ENCODE measurements at places on chromosomes 7 and 10. TPM values are rescaled to one million over a fixed set of nuclear protein-coding genes. Genes with fewer than 3 reads are reported as not detected.

DNA sequence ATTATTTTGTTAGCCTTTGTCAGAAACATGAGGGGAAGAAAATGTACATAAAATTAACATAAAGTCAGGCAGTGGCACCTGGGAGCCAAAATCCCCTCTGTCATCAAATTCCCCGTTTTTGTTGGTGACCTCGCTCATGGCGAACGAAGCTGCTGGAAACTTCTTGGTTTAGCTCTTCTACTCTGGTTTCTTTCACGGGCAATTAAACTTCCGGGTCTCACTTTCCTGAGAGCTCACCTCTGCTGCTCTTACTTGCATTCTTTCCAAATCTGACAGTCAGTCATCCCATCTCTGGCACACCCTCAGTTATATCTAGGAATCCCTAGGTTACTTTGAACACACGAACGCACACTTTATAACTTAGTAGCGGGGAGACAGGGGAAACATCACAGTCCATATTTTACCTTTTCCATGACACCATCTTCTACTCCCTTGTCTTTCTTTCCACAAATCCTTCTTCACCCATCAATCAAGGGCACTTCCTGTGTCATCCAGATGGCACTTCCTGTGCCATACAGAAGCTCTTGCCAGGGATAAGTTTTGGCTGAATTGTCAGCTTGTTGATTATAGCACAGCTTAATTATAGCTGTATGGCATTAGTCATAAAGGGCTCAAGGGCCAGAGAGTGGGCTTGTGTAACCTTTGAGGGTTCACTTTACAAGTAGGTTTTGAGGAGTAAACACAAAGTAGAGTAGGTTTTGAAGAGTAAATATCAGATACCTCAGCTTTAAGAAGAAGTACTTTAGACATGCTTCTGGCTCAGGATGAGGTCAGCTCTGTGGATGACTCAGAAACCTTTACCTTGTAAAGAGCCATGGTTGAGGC, 105.1 kb downstream of the GATA3 start:
- DNase-seq: no peak

Gene SPACDR
- total RNA-seq: 0.43 TPM

Gene FGF8
- not detected for total RNA-seq

Gene TFEC
- total RNA-seq: 2.8 TPM

GRCh38 chr7:106339513-106340246, 54.9 kb upstream of the NAMPT start:
- DNase-seq: no peak

GRCh38 chr7:7498856-7499255, 36.8 kb downstream of the COL28A1 start:
- no peak for DNase-seq

Gene CALHM1
- not detected for total RNA-seq

Gene SFRP4
- 0.19 TPM for total RNA-seq

Gene ICA1
- 18.7 TPM for total RNA-seq

DNA sequence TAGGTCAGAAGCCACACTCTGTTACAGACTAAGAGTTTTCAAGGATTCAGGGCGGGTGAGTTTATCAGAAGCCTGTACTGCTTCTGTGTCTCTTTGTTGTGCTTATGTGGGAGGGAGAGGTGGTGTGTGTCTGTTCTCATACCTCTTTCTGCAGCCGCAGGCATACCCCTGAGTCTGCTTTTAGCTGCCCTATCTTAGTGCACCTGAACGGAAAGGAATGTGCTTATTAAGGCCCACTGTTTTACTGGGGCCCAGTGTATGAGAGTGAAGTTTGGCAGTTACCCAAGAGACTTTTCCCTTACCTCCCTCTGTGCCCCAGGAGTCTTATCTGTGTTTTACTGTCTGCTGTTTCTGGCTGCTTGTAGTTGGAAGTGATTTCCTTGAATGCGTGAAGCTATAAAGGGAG, 104.3 kb downstream of the TYW1 start:
- DNase-seq: peak; percentile 37

Gene TSPAN13
- 90.8 TPM for total RNA-seq

Gene HPS6
- total RNA-seq: 21.4 TPM

Gene SLC16A12
- total RNA-seq: 0.12 TPM

GRCh38 chr7:143490717-143491306, 13.1 kb downstream of the TAS2R41 start:
- DNase-seq: peak; percentile 63

Gene MEOX2
- total RNA-seq: 3.8 TPM

DNA sequence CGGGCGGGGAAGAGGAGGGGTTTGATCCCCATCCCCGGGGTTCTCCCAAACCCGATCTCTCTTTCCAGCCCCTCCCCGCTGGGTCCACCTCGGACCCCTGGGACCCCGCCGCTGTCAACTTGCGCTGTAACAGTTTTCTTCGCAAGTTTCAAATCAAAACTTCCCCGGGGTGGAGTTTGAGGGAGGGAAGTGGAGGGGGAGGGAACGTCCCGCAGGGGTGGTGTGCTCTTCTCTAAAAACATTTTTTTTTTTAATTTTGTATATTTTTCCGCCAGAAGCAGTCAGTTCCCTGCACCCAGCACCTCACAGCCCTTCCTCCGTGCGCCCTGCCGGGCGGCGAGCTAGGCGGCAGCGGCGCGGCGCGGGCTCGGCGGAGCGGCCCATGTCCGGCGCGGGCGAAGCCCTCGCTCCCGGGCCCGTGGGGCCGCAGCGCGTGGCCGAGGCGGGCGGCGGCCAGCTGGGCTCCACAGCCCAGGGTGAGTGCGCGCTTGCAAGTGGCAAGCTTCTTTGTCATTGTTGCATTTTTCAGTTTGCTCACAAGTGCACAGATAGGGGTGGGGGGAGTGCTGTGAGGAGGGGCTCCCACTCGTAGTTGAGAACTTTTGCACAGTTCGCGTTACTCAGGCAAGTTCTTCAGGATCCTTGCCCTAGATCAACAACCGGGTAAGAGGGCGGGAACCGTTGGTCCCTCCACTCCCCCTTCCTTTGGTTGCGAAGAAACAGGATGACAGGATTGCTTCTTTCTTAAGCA, 933 bp downstream of the MDFIC start:
- peak; percentile 62 for DNase-seq

Gene VPS37D
- total RNA-seq: 0.48 TPM

DNA sequence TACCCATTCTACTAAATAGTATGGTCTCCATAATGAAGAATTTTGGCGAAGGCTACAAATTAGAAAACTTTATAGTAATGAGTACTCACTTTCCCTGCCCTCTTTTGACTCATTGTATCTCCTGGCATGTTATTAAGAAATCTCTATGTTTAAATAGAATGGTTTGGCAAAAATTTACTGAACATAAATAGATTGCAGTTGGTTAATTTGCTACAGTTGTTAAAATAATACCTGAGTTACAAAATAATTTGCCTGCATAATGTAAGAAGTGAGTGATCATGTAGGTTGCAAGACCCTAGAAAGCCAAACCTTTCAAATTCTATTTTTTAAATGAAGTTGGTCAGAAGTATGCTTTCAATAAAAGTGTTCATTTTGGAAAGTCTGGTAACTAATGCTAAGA, 176.8 kb upstream of the AHR start:
- DNase-seq: no peak

DNA sequence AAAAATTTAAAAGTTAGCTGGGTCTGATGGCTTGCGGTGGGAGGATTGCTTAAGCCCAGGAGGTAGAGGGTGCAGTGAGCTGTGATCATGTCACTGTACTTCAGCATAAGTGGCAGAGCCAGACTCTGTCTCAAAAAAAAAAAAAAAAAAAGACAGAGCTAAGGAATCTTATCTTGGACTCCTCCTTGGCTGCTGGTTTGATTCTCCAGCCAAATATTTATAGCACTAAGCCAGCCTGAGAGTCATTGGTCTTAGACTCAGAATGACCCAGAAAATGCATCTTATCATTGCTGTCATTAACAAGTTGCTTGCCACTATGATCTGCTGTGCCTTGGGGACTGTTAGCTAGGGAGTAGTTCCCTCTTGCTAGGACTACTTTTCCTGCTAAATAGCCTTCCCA, 164.7 kb downstream of the GNAT3 start:
- no peak for DNase-seq

Gene IL2RA
- 3.7 TPM for total RNA-seq

Gene ADRA2A
- 12.8 TPM for total RNA-seq
